ENCODE measurements at places on chromosomes 7 and 10. TPM values are rescaled to one million over a fixed set of nuclear protein-coding genes. Genes with fewer than 3 reads are reported as not detected.

Gene ACTL6B
- total RNA-seq, result not detected

Gene PTF1A
- not detected for total RNA-seq

Gene CALML3
- not detected for total RNA-seq

Gene GLI3
- total RNA-seq, result 1.9 TPM

Gene NRP1
- 165 TPM for total RNA-seq

Gene ORC5
- total RNA-seq, result 11.2 TPM

Gene GPR15LG
- total RNA-seq, result not detected

Gene KLLN
- total RNA-seq, result 0.16 TPM

Gene GIMAP1
- total RNA-seq, result 26.7 TPM

Gene C7orf57
- total RNA-seq, result 0.19 TPM

Gene BAMBI
- total RNA-seq, result 1.6 TPM

Gene LDB3
- total RNA-seq, result not detected

Gene GPR141
- total RNA-seq, result 0.88 TPM

Gene CPSF4
- total RNA-seq, result 21.9 TPM

Gene SUGCT
- total RNA-seq, result 1.1 TPM

Gene KCND2
- total RNA-seq, result 0.16 TPM

Gene PRPF18
- 24.6 TPM for total RNA-seq

Gene PLCE1
- total RNA-seq, result 0.16 TPM

Gene ASIC3
- total RNA-seq, result 0.16 TPM

Gene SHH
- total RNA-seq, result under 0.01 TPM

Gene FAM25G
- total RNA-seq, result not detected

Gene NME8
- not detected for total RNA-seq

Gene ERVW-1
- total RNA-seq, result not detected

Gene KCNIP2
- total RNA-seq, result 0.31 TPM

Gene ADAM22
- total RNA-seq, result 0.16 TPM

Gene ANXA8
- total RNA-seq, result not detected

Gene ELMO1
- 72.2 TPM for total RNA-seq
